ENCODE measurements at places on chromosomes 13 and 19. TPM values are rescaled to one million over a fixed set of nuclear protein-coding genes. Genes with fewer than 3 reads are reported as not detected.

- DNase-seq = no peak
Measured at GRCh38 chr13:110352735-110353134, 45.7 kb downstream of the COL4A2 start.

GRCh38 chr19:50875795-50876422 lies 2.7 kb downstream of the KLK2 start:
- no peak for DNase-seq

DNA sequence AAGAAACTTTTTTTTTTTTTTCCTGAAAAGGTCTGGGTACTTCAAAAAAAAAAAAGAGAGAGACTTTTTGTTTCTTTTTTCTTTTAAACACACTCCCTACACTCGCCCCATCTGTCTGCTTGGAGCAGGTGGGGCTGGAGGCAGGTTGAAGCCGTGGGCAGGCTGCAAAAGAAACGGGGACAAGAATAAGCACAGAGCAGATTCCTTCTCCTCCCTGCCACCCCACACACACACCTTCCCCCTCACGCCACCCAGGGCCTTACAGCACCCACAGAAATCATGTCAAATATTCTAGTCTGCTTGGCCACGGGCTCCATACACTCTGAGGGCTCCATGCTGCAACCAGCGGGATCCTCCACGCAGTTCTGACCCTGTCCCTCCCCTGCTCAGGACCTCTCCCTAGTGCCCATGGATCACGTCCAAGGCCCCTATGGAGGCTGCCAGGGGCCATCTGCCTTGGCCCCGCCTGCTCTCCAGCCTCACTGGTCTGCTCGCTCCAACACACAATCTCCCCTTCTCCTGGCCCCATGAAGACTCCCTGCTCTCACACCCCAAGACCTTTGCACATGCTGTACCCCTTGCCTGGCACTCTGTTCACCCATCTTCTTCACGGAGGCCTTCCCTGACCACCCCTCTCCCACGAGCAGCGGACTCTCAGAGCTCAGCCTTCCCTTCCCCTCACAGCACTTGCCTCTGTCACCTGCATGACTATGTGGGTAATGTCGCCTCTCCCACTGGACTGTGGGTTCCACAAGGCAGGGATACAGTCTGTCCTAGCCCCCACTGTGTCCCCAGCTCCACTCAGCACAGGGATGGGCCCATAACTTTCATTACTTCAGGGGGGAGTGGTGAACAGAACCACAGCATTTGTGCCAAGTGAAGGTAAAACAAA lies 11.4 kb downstream of the AKT2 start:
- DNase-seq = no peak

DNA sequence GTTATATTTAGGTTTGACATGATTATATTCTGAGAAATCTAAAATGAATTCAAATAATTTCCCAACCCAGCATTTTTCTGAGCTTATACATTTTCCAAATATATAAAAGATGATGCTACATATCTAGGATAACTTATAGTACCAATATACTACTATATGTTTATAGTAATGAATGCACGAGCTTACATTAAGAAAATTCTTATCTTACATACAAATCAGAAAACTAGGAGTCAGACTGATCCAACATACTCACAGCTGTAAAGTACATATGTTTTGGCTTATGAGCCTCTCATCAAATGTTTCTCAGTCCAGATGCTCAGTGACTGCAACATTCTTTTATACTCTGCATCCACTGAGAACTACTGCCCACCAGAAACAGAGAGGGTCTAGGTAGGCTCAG lies 491.3 kb upstream of the KLF12 start:
- DNase-seq = no peak

Gene CCNA1
- total RNA-seq = 0.81 TPM

Gene RAB20
- 2.7 TPM for total RNA-seq

Gene BRME1
- total RNA-seq = 2.4 TPM

All from hematopoietic multipotent progenitor cell (in vitro differentiated cells).